Kasumi-1 (cell line): ENCODE measurements at places on chromosomes 4 and X.

DNA sequence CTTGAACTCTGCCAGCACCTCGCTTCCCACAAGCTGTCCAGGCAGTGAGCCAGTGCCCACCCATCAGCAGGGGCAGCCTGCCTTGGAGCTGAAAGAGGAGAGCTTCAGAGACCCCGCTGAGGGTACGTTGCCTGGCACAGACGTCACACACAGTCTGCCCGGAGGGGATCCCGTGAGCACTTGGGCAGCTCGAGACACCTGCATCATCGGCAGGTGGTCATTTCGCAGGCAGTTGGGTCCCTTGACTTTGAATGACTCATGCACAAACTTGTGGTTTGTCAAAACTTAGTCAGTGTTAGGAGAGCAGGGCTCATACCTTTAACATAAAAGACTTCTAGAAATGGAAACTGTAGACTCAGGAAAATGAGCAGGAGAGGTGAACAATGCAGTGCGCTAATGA lies 9.9 kb downstream of the TACC3 start:
- DNase-seq: no peak

DNA sequence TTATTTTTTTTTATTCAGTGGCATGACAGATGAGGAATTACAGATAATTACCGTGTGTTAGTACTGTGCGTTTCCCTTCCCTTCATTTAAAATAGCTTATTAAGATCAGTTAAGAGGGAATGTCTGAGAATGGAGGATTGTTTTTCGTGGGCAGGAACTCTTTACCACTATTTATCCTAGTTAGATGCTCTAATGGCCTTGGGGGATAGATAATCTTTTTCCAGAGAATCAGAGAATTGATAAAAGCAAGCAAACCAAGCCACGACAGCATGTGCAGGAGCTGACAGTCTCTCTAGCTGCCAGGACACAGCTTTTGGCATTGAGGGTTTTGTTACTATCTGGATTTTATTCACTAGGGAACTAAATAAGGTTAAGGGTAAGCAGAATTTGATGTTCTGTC lies 128.7 kb downstream of the DCLK2 start:
- DNase-seq: no peak

GRCh38 chr4:87961993-87962392 lies 13.5 kb upstream of the SPP1 start:
- no peak for DNase-seq

GRCh38 chr4:151052785-151053184 lies 37.7 kb upstream of the LRBA start:
- no peak for DNase-seq

- no peak for DNase-seq
These were observed 157.2 kb downstream of the CFAP299 start for GRCh38 chr4:80492761-80493160.

DNA sequence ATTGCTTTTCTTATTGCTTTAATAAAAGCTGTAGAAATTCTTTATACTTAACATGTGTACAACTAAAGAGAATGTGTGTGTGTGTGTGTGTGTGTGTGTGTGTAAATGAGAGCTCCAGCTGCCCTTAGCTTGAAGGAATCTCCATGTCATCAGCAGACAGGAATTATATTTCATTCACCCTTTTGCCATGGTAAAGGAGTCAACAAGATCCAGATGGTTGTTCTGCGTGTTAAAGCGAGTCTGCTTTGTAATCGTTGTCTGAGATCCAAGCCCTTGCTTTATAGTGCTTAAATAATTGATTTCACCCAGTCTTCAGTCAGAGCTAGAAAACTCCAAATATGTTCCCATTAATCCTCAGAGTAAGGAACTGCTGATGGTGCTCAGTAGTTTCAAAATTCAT lies 285.5 kb downstream of the PDGFC start:
- no peak for DNase-seq

- no peak for DNase-seq
These were observed 97.0 kb upstream of the LDB2 start for GRCh38 chr4:16995451-16995850.

- DNase-seq: no peak
These were observed 23.4 kb downstream of the STIM2 start for GRCh38 chr4:26884026-26884425.

GRCh38 chr4:16337936-16338335 lies 111.7 kb upstream of the TAPT1 start:
- DNase-seq: no peak

- no peak for DNase-seq
These were observed 162.6 kb upstream of the INTU start for GRCh38 chr4:127469959-127470809.

- peak; percentile 76 for DNase-seq
These were observed 6.8 kb upstream of the CISD2 start for GRCh38 chr4:102862016-102862415.

GRCh38 chrX:68847172-68847571 lies 18.4 kb downstream of the EFNB1 start:
- DNase-seq: no peak

GRCh38 chr4:159526172-159526571 lies 423.3 kb downstream of the RAPGEF2 start:
- no peak for DNase-seq

DNA sequence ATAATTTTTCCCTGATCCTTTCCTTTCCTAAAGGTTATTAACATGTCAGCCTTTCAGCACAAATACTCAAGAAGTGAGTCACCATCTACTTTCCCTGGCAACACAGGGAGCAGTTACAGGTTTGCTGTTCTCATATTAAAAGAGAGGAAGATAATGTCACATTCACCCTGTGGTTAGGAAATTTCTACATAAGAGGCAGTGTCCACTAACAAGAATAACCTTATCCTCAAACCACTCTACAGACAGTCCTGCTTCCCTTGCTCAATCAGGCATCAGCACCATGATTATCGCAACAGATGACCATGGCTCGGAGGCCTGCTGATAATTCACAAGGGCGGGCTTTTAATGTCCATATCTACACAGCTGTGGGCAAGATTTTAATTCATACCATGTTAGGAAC lies 30.9 kb downstream of the RNF150 start:
- DNase-seq: no peak

DNA sequence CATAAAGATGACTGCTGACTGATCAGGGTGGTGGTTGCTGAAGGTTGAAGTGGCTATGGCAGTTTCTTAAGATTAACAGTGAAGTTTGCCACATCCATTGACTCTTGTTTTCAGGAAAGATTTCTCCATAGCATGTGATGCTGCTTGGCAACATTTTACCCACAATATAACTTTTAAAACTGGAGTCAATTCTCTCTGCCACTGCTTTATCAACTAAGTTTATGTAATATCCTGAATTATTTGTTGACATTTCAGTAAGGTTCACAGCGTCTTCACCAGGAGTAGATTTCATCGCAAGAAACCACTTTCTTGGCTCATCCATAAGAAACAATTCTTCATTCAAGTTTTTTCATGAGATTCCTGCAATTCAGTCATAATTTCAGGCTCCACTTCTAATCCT lies 166.5 kb upstream of the SPRY1 start:
- no peak for DNase-seq

DNA sequence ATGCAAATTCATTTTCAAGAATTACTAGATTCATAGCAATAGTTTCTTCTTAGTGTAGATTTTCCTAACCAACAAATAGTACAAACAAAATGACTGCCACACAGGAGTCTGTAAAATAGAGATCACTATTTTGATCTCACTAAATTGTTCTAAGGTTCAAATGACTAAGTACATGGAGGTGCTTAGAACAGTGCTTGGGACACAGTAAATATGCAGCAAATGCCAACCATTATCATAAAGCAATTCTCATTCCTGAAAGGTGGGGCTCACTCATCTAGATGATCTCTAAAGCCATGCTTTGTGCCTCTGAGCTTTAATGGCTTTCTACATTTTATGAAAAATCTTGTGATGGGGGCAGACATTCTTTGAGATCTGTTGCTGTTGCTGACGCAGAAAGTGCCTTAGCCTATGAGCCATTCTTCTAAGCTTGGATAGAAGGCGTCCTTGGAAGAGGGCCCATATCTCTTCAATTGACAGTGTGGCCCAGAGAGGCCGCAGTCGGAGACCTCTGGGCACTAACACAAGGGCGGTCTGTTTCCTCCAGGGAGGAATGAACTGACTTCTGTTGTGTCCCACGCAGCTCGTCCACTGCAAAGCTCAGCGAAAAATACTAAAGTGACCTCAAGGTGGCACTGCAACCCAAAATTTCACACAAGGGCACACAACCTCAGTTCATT lies 23.5 kb downstream of the TLR10 start:
- DNase-seq: peak; percentile 61

- peak; percentile 82 for DNase-seq
These were observed 70.7 kb downstream of the ANKRD50 start for GRCh38 chr4:124641715-124642381.

DNA sequence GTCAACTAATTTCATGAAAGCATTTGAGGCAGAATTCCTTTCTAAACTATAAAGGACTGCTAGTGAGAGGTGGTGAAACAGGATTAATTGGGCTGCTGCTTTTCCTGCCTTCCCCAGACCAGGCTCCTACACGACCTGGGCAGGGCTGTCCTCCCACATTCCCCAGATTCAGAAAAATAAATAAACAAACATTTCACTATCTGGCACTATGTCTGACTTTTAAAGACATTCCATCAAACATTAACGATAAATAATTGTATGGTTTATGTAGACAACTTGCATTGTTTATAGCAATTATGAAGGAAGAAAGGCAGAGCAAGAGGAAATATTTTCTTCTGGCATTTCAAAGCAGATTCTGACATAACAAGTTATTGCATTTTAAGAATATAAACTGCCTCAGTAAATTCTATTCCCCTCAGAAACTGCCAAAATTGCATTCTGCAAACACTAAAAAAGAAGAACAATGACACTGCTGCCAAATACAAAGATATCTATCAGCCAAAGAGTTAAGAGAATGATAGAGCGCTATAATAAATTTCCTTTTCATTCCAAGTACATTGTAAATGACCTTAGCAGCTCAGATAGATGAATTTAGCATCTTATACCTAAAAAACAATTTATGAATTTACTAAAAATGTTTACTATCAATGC lies 214.7 kb upstream of the INTU start:
- DNase-seq: no peak

DNA sequence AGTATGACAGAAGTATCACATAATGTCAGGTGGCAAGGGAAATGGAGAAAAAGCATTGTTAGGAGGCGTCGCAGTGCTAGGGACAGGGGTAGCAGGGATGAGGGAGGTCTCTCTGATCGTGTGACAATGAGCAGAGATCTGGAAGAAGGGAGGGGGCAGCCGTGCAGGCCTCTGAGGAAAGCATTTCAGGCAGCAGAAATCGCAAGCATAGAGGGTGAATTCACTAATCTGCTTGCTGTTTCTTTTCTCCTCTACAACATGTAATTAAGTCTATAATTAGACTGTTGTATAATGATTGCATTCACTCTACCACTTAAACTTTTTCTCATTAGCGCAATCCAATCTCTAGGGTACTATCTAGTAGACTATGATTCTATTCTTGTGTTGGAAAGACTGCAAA lies 9.1 kb downstream of the CYP4V2 start:
- DNase-seq: no peak

GRCh38 chr4:154738426-154738825 lies 5.4 kb upstream of the LRAT start:
- no peak for DNase-seq

GRCh38 chrX:49919617-49920016 lies 2.8 kb upstream of the CLCN5 start:
- DNase-seq: peak; percentile 2

GRCh38 chr4:152500800-152501434 lies 35.0 kb downstream of the FBXW7 start:
- peak; percentile 86 for DNase-seq

GRCh38 chrX:47776292-47777006 lies 60.3 kb upstream of the ZNF81 start:
- no peak for DNase-seq

DNA sequence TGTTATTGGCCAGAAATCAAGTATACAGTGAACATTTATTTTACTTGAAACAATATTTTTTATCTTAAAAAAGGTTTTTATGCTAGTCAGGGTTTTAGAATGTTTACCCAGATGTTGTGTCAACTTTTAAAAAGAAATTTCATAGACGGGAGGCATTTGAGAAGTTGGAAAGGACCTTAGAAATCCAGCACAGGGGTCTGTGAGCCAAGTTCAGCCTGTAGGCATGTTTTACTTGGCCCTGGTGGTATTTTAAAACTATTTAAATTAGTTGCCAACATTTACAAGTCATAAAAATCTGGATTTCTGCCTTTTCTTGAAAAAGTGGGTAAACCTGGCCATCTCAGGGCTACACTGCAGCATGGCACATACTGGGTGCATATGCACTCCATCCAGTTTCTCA lies 25.5 kb upstream of the FHL1 start:
- no peak for DNase-seq

- DNase-seq: no peak
These were observed 1235.0 kb upstream of the TENM3 start for GRCh38 chr4:181008164-181008563.

GRCh38 chr4:19694812-19695211 lies 556.9 kb upstream of the SLIT2 start:
- DNase-seq: peak; percentile 50

DNA sequence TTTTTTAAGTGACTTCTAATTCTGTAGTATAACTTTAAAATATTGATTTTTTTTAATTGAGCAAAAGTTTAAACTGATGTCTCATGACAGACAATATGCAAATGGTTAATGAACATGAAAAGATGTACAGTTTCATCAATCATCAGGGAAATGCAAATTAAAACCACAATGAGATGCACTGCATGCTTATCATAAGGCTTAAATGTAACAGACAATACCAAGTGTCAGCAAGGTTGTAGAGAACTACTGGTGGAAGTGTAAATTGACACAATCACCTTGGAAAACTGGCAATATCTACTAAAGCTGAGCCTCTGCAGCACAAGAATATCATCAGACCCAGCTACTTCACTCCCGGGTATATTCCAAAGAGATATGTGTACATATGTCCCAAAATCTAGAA lies 70.2 kb upstream of the DAPP1 start:
- DNase-seq: no peak

DNA sequence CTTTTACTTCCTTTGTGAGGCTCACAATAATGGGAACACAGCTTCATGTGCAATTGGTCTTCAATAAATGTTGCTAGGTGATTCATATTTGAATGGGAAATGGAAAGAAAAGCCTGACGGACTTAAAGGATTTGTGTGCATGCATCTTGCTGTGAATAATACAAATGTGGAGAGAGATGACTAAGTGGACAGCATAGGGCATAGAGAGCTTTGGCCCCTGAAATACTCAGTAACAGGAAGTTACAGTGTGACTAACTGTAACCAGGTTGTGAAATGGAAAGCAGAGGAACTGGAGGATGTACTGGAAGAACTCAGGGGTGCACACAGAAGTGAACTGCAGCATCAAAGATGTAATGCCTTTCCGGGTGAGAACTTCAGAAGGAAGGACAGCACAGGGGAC lies 206.7 kb downstream of the MGST2 start:
- peak; percentile 95 for DNase-seq

DNA sequence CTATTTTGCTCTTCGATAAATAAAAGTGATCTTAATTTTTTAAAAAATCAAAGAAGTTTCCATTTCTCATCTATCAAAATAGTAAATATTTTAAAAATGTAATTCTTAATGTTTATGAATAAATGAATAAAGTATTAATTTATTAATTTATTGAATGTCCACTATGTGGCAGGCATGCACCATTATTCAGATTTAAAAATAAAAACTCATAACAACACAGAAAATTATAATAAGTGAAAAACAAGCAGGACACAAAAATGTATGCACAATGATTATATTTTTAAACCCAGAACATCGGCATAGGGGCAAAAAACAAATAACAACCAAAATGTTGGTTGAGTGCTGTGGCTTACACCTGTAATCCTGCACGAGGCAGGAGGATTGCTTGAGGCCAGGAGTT lies 5.3 kb upstream of the PYURF start:
- no peak for DNase-seq

GRCh38 chr4:176840166-176840565 lies 47.4 kb upstream of the VEGFC start:
- peak; percentile 30 for DNase-seq

- DNase-seq: peak; percentile 32
These were observed 685 bp downstream of the TASL start for GRCh38 chrX:30576881-30577280.
